Activated naive CD4-positive, alpha-beta T cell treated with anti-CD3 and anti-CD28 coated beads, Interleukin-2, amount 50 U/mL, for 72 hours (primary cell): ENCODE measurements at places on chromosomes 5 and 9. TPM values are rescaled to one million over a fixed set of nuclear protein-coding genes. Genes with fewer than 3 reads are reported as not detected.

GRCh38 chr5:54753034-54753433 is 232.4 kb downstream of the ESM1 start:
- DNase-seq = no peak

DNA sequence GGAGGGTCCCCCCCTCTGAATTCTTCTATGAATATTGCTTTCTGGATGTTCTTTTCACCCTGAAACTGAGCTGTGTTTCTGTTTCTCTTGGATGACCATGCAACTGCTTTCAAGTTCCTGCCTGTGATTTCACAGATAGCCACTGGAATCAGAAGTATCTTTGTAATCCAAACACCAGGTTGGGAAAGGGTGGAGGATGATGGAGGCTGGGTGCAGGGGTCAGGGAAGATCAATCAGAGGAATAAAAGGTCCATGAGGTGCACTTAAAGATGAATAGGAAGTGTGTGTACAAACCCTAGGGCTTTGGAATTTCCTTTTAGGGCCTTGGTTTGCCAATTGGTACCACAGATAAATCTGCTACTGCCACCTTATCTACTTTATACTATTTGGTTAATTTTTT is 68.2 kb upstream of the AGXT2 start:
- no peak for DNase-seq

DNA sequence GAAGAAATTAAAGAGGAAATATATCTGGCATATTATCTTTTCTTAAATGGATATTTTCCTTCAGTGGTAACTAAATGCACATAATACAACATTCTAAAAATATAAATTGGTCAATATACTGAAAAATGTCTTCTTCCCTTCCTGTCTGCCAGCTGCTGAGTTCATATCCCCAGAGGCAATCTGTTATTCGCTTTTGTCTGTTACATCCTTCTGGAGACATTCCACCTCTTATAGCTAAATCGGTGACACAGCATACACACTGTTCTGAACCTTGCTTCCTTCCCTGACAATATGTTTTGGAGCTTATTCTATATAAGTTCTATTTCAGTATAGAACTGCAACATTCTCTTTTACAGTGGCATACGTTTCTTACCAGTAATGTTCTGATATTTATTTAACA is 147.8 kb downstream of the TENT4A start:
- no peak for DNase-seq

- no peak for DNase-seq
Measured at GRCh38 chr9:9412241-9412640, 1200.6 kb downstream of the PTPRD start.

DNA sequence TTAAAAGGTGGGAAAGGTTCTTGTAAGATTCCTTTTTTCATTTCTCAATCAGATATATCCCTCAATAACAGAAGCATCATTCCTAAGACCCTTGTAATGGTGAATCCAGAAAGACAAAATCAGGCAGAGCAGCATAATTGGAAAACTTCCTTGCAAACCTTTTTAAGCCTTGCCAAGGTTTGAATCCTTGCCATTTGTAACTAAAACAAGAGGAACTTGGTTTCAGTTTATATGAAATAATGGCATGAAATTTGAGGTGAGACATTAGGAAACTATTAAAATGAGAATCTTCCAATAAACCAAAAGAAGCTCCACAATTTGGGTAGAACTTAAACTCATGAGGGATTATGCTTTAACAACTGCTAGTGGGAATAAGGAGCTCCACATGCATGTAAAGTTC is 384.7 kb upstream of the SMC2 start:
- no peak for DNase-seq

GRCh38 chr9:136051453-136051836 is 43.6 kb downstream of the NACC2 start:
- DNase-seq = no peak

The WWC1 gene
- 1.9 TPM for total RNA-seq

The NR5A1 gene
- total RNA-seq = not detected

The TTC33 gene
- 22.5 TPM for total RNA-seq

The CRB2 gene
- total RNA-seq = not detected

The ANKRD34B gene
- total RNA-seq = 0.25 TPM
